ENCODE measurements at places on chromosomes 12 and 14.

DNA sequence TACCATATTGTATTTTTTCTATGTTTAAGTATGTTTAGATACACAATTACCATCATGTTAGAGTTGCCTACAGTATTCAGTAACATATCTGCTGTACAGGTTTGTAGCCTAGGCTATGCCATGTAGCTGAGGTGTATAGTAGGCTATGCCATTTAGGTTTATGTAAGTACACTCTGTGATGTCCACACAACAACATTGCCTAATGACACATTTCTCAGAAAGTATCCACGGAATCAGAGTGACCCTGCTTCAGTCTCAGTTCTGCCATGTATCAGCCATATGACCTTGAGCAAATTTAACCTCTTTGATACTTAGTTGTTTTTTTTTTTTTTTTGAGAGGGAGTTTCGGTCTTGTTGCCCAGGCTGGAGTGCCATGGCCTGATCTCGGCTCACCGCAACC, 12.7 kb downstream of the SUSD6 start:
- DNase-seq, result no peak

- no peak for DNase-seq
Observed at GRCh38 chr14:104975481-104976197, 2.5 kb downstream of the AHNAK2 start.

DNA sequence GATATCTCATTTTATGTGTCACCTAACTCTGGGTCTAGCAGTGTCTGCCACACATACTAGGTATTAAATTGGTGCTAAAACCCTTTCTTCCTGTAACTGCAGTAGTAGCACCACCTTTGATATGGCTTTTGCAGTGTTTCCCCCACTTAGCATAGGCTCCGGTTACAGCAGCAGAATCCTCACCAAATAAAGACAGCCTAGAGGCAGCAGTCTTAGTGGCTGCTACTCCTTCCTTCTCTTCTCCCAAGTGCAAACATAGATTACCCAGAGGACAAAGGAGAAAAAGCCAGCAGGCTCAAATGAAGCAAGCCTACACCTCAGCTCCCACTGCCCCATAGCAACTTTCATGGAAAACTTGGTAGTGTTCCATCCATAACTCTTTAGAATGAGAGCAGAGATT, 30.1 kb upstream of the ABCC9 start:
- DNase-seq, result no peak

DNA sequence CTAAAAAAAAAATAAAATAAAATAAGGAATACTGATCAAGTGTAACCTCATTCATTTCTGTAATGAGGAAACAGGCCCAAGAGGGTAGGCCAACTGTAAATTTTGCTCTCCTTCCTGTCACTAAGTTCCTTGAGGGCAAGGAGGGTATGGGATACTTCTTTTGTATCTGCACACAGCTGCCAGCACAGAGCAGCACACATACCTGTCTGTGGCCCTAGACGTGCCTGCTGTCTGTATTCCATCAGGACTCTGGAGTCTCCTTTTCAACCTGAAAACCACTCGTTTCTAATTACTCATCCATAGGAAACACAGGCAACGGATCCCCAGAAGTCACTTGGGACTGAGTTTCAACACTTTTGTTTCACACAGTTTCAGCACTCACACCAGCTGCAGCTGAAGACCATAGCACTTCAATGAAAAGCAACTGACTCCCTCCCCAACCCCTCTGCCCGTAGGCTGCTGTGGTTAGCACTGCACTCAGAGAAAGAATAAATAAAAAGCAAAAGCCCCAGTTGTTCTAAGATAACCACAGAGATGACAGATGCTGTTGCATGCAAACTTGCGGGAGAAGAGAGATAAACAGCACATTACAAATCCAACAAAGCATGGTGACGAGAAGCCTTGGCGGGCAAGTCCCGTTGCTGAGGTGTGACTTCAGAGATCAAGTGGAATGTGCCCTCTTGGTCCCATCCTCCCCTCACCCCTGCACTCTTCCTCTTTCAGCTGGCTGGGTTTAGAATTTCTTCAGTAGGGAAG, 24.9 kb downstream of the CRACR2A start:
- DNase-seq, result no peak

- no peak for DNase-seq
Observed at GRCh38 chr12:88111074-88111652, 30.7 kb downstream of the CEP290 start.
